ENCODE measurements at places on chromosomes 12 and 14. TPM values are rescaled to one million over a fixed set of nuclear protein-coding genes. Genes with fewer than 3 reads are reported as not detected.

The ISCU gene
- 225 TPM for total RNA-seq

DNA sequence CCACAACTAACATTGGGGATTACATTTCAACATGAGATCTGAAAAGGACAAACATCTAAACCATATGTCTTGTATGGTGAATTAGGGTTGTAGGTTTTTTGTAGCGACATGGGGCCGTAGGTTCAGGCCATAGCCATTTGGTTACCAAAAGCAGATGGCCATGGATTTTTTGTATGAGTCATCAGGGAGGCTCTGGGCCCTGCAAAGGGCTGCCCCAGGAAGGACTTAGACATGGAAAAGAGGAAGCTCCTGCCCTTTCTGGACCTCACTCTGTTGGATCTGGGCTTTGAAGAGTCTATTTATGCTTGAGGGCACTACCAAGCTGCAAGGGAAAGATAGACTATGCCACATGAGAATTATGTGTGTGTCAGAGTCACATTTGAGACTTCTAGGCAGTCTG lies 89.3 kb upstream of the DHRS4 start:
- H3K4me3 ChIP-seq: no peak overlapping the region
- no peaks in the 10 kb centered on the region for H3K36me3 ChIP-seq
- H3K4me1 ChIP-seq: no peaks in the 10 kb centered on the region
- no peak for DNase-seq
- H3K27me3 ChIP-seq: no peaks in the 10 kb centered on the region

DNA sequence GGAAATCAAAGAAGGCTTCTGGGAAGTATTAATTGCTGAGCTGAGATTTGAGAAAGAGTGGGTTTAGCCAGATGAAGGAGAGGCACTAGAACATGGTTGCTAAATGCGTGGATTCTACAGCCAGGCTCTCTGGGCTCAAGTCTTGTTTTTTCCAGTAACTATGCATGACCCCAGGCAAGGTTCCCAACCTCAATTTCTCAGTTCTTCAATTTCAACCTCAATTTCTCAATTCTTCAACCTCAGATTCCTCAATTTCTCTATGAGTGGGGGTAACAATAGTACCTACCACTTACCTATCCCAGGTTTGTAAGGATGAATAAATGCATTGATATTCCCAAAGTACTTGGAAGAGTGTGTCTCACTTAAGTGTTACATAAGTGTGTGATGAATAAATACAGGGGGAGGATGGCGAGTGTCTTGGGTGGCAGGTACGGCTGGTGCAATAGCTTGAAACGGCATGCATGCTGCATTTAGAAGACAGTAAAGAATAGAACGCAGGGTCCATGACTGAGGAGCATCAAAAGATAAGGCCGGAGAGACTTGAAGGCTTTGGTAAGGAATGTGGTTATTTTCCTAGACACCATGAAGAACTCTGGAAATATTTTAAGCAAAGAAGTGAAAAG lies 149.1 kb upstream of the ATP2B1 start:
- H3K36me3 ChIP-seq: no peaks in the 10 kb centered on the region
- no peak overlapping the region for H3K4me3 ChIP-seq
- H3K27ac ChIP-seq: no peak overlapping the region
- no peak for DNase-seq
- H3K27me3 ChIP-seq: no peaks in the 10 kb centered on the region
- peaks cover under 1% of the 10 kb centered on the region for H3K4me1 ChIP-seq

DNA sequence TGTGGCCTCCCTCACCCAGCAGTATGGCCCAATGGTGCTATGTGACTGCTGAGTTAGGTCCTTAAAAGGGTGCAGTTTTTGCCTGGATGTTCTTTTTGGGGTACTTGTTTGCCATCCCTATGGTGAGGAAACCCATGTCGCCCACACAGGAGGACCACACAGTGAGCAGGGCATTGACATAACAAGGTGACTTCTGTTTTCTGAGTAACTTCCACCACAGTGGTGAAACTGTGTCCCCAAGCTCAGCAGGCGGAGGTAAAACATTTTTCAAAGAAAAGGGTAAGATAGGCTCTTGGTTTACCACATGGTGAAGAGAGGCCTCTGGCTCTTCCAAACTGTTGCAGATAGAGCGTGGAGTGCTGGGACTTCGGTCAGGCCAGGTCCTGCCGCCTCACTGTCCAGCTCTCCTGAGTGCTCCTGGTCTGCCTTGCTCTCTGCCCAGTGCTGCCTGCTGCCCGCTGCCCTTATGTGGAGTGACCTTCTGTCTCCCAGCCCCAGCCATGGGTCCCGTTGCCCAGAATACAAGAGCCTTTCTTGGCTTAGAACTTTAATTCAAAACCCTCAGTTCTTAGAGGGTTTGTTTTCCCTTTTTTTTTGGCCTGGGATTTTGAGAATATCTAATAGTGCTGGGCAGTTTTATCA lies 54.0 kb downstream of the TRAF3 start:
- no peaks in the 10 kb centered on the region for H3K36me3 ChIP-seq
- no peaks in the 10 kb centered on the region for H3K27me3 ChIP-seq
- DNase-seq: no peak

The WSCD2 gene
- total RNA-seq: not detected

- no peak overlapping the region for H3K4me3 ChIP-seq
- H3K27me3 ChIP-seq: no peaks in the 10 kb centered on the region
- H3K4me1 ChIP-seq: peaks cover 48% of the 10 kb centered on the region
- no peaks in the 10 kb centered on the region for H3K36me3 ChIP-seq
Observed at GRCh38 chr14:60634153-60634552, 15.1 kb downstream of the SIX1 start.

DNA sequence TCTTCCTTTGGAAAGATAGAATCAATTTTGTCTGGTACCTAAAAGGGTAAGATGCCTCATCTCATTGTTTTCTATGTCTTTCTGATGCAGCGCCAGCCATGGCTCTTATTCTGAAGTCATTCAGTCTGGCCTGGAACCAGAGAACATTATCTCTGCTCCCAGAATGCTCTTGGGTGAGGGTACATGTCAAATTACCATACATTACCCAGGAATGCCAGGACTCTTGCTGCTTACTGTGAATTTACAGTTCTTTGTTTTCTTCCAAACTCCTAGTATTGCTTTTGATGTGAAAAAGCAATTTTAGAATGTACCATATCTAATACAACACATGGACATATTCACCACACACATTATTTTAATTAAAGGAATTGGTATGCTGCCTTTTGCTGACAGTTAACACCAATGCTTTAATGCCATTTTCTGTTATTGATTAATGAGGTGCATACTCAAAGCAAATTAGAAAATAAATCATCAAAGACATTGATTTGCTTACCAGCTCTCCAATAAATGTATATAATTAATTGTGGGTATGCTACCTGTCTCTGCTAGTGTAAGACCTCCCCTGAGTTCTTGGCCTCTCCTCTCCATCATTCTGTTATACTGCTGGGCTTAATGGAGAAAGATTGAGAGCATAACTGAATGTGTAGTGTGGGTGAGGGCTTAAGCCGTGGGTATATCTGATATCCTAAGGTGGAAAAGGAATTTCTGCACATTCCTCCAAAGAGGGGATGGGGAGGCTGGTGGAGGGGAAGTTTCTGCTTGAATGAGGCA lies 337.7 kb downstream of the C12orf75 start:
- no peaks in the 10 kb centered on the region for H3K4me1 ChIP-seq
- H3K27me3 ChIP-seq: no peaks in the 10 kb centered on the region
- no peak for DNase-seq
- no peaks in the 10 kb centered on the region for H3K36me3 ChIP-seq

- H3K4me3 ChIP-seq: peak overlapping the region; percentile 79
- no peaks in the 10 kb centered on the region for H3K27me3 ChIP-seq
- peak; percentile 73 for DNase-seq
- H3K36me3 ChIP-seq: no peaks in the 10 kb centered on the region
- H3K4me1 ChIP-seq: peaks cover 41% of the 10 kb centered on the region
Observed at GRCh38 chr12:122023339-122024131, 1.9 kb downstream of the BCL7A start.

The CLECL1 gene
- total RNA-seq: not detected

The ASPG gene
- 0.84 TPM for total RNA-seq

The KCNC2 gene
- 1.2 TPM for total RNA-seq

DNA sequence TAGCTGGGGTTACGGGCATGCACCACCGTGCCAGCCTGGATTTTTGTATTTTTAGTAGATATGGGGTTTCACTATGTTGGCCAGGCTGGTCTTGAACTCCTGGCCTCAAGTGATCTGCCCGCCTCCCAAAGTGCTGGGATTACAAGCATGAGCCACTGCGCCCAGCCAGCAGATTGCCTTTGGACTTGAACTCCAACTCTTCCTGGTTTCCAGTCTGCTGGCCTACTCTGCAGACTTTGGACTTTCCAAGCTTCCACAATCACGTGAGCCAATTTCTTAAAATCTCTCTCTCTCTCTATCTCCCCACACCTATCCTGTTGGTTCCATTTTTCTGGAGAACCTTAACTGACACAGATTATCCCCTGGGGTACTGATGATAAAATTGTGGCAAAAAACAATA lies 55.0 kb downstream of the EMP1 start:
- no peak for DNase-seq
- H3K27ac ChIP-seq: no peak overlapping the region
- peaks cover 6% of the 10 kb centered on the region for H3K4me1 ChIP-seq
- no peak overlapping the region for H3K4me3 ChIP-seq

DNA sequence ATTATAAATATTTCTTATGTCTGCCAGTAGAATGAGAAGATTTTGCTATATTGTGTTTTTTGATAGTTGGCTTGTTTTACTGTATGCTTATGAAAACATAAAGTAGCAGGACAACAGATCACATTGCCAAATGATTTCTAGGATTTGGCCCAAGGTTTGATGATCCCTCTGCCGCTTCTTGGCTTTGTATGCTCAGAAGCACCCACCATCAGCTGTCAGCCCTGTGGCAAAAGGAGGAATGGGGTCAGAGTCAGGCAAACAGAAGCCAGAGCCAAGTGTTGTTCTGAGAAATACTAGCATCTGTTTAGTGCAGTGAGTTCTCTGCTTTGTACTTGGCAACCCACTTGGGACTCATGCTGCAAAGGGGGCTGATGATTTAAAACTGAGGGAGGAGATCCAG lies 152.2 kb downstream of the PDE3A start:
- H3K36me3 ChIP-seq: no peaks in the 10 kb centered on the region
- no peaks in the 10 kb centered on the region for H3K27me3 ChIP-seq
- H3K27ac ChIP-seq: no peak overlapping the region
- H3K4me1 ChIP-seq: no peaks in the 10 kb centered on the region

- H3K4me1 ChIP-seq: no peaks in the 10 kb centered on the region
- peak; percentile 63 for DNase-seq
- H3K27ac ChIP-seq: no peak within 1 kb of the TSS
- H3K36me3 ChIP-seq: peaks cover 2% of the 10 kb centered on the region
- no peaks in the 10 kb centered on the region for H3K27me3 ChIP-seq
- peak within 1 kb of the TSS; percentile 83 for H3K4me3 ChIP-seq
Observed at GRCh38 chr12:48925304-48926011, at the start of gene FKBP11. Gene FKBP11, minus strand, starts transcription at chr12:48925492. Its CDS starts 64 bp downstream, at chr12:48925428.

The FOXA1 gene
- not detected for total RNA-seq

- H3K27ac ChIP-seq: peak overlapping the region; percentile 1
- H3K27me3 ChIP-seq: no peaks in the 10 kb centered on the region
- DNase-seq: no peak
- peaks cover 59% of the 10 kb centered on the region for H3K36me3 ChIP-seq
- peaks cover 28% of the 10 kb centered on the region for H3K4me1 ChIP-seq
Observed at GRCh38 chr12:46358791-46359666, 13.5 kb downstream of the SLC38A2 start.

The GOLGA3 gene
- 32.5 TPM for total RNA-seq

The SLC17A8 gene
- total RNA-seq: not detected

GRCh38 chr12:107091989-107092641 lies 1.2 kb downstream of the CRY1 start:
- H3K27ac ChIP-seq: peak overlapping the region; percentile 98
- H3K4me3 ChIP-seq: peak overlapping the region; percentile 96
- H3K36me3 ChIP-seq: no peaks in the 10 kb centered on the region
- H3K4me1 ChIP-seq: peaks cover 21% of the 10 kb centered on the region
- no peaks in the 10 kb centered on the region for H3K27me3 ChIP-seq

DNA sequence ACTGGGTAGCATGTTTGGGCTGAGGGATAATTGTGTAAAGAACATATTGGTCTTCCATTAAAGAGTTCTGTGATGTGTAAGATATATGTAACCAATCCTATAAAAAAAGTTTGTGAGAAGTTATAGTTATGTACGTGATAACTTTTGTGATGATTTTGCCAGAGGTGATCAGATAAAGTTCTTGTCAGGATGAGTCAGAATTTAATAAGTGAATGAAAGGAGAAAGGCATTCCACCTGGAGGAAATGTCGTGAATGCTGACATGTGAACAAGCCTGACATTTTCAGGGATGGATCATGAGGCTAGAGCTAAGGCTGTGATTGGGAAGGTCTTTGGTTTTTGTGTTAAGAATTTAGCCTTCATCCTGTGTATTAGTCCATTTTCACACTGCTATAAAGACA lies 241.5 kb downstream of the SNAPC1 start:
- H3K4me1 ChIP-seq: no peaks in the 10 kb centered on the region
- no peak overlapping the region for H3K27ac ChIP-seq
- H3K4me3 ChIP-seq: no peak overlapping the region
- H3K27me3 ChIP-seq: no peaks in the 10 kb centered on the region
- DNase-seq: no peak

DNA sequence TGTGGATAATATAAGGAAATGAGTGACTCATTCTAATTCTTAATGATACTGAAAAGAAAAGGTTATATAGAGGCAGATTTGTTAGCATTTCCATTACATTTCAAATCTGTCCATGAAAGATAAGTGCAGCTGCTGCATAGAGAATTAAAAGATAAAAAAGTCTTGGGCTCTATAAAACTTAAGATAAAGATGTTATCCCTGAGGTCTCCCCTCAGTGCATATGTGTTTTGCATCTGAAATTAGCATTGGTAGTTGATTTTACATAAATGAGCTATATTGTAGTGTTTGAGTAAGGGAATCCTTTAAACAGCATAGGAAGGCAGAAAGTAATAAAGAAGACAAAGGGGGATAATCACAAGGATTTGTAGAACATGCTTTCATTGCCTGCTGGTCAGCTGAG lies 206.2 kb downstream of the FSCB start:
- no peaks in the 10 kb centered on the region for H3K36me3 ChIP-seq
- H3K4me1 ChIP-seq: no peaks in the 10 kb centered on the region
